ENCODE measurements at places on chromosomes 2 and 18.

DNA sequence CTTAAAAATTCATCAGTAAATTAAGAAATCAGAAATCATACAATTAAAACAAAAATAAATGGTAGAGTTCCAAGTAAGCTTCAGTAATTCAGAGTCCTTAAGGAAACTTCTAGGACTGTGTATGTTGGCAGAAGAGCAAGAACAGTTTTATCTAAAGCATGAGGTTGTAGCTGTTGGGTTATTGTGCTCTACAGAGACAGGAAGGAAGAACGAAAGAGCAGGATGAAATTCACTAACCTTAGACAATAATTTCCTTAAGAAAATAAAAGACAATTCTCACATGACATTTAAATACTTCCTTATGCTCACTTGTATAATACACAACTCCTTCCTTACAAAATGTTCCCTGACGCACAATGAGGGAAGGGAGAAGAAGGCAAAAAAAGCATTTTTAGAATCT is 133.4 kb downstream of the STK39 start:
- DNase-seq = no peak

GRCh38 chr2:487186-488079 is 189.8 kb downstream of the TMEM18 start:
- no peak for DNase-seq

DNA sequence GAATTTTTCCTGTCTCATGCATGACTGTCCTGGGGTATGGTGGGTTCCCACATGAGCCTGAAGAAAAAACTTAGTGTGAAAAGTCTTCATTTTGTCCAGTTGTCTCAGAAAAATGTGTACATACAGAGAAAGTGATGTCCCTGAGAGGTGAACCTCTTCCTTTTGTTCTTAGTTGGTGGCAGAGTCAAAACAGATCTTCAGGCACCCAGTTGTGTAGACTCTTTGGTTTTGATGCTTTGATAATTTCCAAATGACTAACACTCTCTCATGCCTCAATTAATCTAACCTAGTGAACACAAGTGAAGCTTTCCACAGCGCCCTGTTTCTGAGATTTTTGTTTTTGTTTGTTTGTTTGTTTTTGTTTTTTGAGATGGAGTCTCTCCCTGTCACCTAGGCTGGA is 273.5 kb downstream of the PIK3C3 start:
- no peak for DNase-seq

DNA sequence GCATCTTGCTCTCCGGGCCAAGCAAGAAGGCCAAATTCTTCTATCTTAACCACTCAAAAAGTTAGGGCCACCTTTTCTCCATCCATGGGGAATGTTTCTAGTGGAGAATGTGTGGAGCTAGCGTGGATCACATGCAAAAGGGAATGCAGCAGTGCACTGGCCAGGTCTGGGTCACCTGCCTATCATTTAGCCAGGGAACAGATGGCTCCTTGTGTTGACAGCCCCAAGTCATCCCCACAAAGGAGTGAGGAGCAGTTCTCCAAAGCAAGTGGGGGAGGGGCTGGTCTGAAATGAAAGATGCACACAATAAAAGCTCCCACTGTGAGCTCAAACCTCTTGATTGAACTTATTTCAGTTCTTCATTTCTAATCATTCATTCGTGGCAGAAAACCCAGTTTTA is 19.1 kb downstream of the EPB41L3 start:
- DNase-seq = no peak

GRCh38 chr18:56067969-56068671 is 480.1 kb upstream of the TCF4 start:
- DNase-seq = no peak

DNA sequence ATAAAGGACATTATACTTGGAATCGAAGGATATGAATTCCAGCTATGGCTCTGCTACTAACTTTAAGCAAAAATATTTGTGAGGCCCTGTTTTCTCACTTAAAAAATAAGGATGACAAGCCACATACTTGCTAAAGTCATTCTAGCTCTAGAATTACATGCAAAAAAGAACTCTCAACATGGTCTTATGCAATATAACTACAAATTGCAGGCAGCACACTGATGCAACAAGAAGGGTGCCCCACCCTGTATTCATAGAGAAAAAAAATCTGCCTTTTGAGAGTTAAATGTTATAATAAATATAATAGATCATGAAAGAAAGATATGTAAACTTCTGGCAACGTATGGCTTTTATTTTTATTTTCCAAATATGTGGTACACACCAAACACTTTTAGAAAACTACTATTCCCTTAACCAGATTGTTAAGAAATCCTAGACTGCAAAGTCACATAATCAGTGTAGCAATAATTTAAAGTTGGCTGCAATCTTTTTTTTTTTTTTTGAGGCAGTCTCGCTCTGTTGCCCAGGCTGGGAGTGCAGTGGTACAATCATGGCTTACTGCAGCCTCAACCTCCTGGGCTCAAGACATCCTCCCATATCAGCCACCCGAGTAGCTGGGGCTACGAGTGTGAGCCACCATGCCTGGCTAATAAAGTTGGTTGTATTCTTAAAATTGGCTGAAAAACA is 40.2 kb upstream of the WDSUB1 start:
- no peak for DNase-seq

- no peak for DNase-seq
These were observed 1228.3 kb upstream of the CHAC2 start for GRCh38 chr2:52539026-52539970.

GRCh38 chr18:54359233-54359632 is 1.5 kb downstream of the C18orf54 start:
- DNase-seq = no peak

DNA sequence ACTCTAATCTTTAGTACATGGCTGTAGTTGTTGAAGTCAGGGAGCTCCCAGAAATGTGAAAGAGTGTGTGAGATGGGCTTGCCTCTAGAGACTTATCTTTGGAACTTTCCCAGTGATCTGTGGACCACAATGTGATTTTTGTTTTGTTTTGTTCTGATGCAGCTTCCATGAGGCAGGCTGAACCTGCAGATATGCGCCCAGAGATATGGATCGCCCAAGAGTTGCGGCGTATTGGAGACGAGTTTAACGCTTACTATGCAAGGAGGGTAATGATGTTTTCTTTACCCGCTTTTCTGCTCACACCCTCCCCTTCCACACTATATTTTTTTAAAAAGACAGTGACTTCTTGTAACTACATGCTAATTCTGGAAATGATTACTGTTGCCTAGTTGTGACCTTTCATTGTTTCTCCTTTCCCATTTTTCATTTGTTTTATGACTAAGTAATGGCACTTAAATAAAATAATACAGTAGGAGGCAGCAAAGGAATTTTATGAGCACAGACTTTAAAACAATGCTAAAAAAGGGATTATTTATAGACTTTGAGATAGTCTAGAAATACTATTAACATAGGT is 29.3 kb downstream of the BCL2L11 start:
- DNase-seq = no peak

DNA sequence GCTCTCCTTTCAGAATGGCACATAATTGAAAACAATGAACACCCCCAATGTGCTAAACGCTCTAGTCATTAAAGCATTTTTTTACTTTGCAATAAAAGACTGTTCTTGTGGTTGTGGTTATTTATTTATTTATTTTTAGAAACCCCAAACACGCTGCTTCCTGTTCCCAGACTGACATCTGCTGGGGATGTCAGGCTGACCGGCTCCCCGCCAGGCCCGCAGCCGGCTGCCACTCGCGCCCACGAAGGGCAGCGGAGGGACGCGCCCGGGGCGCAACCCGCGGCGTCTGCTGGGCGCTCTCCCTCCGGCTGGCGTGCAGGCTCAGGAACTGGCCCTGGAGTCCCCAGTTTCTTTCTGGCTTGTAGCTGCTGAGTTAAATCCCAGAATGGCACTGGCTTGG is 83.1 kb upstream of the SP3 start:
- DNase-seq = no peak

DNA sequence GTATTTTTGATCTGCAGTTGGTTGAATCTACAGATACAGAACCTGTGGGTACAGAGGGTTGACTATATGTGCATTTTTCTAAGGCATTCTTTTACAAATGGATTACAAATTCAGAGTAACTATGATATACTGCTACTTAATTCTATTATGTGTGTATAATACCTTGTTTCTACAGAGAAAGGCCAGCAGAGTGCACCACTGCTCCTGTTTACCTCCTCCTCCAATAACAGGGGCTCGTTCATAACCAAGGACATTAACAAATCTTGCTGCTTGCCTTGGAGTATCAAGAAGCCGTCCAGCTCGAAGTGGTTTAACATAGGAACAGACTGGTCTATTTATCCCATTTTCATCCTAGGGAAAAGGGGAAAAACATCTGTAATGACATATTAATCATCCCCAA is 16.4 kb downstream of the CEP76 start:
- DNase-seq = no peak

DNA sequence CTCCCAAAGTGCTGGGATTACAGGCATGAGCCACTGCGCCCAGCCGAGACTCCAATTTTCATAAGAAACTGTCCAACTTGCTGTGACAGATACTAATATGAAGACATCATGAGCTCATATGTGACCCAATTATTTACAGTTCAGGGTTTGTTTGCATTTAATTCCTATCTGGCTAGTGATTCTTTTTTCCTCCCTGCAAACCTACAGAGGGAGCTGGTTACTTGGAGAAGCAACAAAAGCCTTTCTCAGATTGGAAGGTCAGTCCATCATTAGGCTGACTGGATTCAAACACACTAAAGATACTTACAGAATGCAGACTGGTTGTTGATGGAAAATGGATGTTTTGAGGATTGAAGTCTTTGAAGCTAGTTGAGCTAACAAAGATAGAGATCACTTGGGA is 176.4 kb downstream of the ANKRD44 start:
- DNase-seq = no peak

GRCh38 chr2:62029910-62030309 is 124.4 kb downstream of the COMMD1 start:
- DNase-seq = no peak

DNA sequence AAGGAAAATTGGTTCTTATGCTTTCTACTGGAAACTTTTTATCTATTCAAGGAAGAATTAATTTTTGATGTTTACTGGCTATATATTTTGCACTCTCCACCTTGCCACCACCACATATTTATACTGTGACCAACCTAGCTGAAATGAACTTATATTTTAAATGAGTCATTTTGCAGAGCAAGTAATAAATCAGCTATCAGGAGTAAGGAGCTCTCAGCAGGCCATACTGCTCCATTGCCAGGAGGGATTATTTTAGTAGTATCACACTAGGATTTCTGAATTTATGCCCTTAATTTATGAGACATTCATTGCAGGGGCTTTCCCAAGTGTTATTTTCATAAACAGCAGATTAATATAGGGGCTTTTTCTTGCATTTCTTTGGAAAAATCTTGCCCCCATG is 125.8 kb upstream of the CYP1B1 start:
- DNase-seq = no peak

GRCh38 chr2:202101026-202101579 is 28.0 kb downstream of the KIAA2012 start:
- DNase-seq = no peak

DNA sequence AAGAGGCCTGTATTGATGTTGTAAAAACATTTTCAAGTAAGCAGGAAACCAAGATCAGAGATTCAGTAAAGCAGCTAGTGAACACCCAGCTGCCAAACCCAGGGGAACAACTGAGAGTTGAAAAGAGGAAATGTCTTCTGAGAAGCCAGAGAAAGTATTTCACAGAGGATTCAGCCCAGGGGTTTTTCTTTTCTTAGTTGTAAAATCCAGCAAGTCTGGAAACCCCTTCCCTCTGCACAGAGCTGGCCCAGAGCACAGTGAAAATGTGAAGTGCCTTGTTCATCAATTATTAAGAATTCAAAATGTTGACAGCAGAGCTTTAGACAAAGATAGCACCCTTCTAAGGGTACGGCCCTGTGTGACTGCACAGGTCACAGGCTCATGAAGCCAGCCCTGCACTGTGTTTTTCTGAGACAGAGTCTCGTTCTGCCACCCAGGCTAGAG is 28.4 kb downstream of the AFF3 start:
- no peak for DNase-seq

- DNase-seq = no peak
These were observed 32.1 kb upstream of the RHOB start for GRCh38 chr2:20414806-20415205.

- no peak for DNase-seq
These were observed at the start of gene PLEK for GRCh38 chr2:68365087-68365486. Gene PLEK, plus strand, starts transcription at chr2:68365282. Its CDS starts 70 bp downstream, at chr2:68365352.

DNA sequence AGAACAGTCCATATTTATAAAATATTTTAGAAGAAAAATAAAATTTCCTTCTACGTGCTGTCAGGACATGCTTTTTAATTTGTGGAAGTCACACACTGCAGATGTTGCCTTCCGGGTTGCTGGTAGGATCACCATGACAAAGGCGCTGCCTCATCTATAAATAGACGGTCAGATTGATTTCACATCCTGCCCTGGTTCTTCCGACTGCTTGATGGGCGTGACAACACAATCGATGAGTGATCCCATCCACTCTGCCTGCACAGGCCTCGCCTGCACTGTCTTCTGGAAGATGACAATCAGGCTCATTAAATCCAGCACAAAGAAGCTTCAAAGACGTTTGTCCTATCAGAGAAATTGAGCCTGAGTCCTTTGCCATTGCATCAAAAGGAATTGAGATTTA is 318.9 kb upstream of the TRIB2 start:
- no peak for DNase-seq

DNA sequence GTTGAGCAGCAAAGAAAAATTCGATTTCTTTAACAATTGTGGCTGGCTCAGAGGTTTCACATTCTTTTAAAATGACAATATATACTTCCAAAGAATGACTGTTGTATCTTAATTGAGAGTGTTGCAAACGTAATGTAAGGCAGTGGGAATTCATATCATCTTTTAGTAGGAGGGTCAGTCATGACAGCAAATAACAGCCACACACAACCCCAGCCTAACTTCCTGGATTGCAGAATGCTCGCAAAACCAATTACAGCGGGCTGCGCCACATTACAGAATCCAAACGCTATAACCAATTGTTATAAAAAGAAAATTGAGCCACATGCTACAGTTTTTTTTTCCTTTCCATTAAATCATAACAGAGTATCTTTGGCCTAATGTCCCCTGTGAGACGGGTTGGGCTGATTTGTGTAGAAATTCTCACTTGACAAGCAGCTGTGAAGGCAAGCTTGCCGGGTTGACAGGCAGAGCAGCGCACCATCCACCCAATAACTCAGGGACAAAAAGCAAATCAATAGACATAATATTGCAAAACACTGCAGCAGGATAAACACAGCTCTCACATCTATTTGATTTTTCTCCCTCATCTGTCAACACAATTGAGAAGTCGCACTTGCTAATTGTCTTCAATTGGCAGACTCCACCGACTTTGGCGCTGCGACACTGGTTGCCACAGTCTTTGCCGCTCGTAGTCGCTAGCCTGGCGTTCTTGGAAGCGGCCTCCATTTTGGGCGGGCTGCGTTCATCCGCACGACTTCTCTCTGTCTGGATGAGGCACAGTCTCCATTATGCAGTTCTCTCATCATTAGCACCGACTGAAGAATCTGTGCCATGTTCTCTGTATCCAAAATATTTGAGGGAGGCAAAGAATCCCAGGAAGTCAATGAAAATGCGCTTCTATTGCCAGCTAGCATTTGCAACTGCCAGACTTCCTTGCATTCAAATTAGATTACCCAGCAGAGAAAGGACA is 95.0 kb upstream of the CCDC68 start:
- DNase-seq = no peak

- DNase-seq = no peak
These were observed 41.6 kb downstream of the INO80C start for GRCh38 chr18:35455926-35456763.

GRCh38 chr2:138267902-138268254 is 233.7 kb upstream of the SPOPL start:
- DNase-seq = no peak
